Stimulated activated CD4-positive, alpha-beta T cell treated with anti-CD3 and anti-CD28 coated beads, Interleukin-15, amount 100 ng/mL, for 1 hour (primary cell): ENCODE measurements at places on chromosomes 4 and X.

GRCh38 chr4:33940281-33940680, 2304.0 kb downstream of the ARAP2 start:
- DNase-seq, result no peak

- DNase-seq, result no peak
These were observed 43.0 kb downstream of the ADD1 start for GRCh38 chr4:2886622-2887021.

- no peak for DNase-seq
These were observed 5.0 kb downstream of the GRPEL1 start for GRCh38 chr4:7062816-7063215.

GRCh38 chr4:68218044-68218443, 27.4 kb downstream of the TMPRSS11B start:
- no peak for DNase-seq

DNA sequence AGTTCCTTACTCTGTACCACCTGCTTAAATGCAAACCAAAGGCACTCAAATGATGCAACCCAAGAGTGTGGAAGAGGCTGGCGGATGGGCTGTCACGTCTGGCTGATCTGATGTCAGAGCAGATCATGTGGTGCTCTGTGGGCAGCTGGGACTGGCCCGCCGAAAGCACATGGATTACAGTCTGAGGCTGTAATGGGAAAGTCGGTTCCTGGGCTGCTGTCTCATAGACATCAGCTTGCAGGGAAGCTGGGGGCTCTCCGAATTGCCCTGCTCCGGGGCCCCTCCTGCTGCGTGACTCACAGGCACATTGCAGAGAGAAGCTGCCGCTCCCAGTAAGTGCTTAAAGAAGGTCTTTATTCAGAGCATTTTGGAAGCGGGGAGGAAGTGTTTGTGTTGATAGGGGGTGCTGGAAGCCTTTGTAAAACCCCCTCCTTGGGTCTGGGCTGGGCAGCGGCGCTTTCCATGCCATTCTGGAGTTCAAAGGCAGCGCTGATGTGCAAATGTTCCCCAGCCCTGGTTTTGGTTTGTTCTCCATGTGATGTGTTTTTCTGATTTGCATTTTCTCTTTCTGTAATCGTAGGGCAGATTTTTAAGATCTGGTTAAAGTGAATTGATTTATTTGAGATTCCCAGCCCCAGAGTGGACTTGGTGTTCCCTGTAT, 181.1 kb downstream of the LARP7 start:
- DNase-seq, result peak; percentile 1

- no peak for DNase-seq
These were observed 300.0 kb downstream of the ANK2 start for GRCh38 chr4:113349430-113349829.

- no peak for DNase-seq
These were observed 14.8 kb downstream of the SUV39H1 start for GRCh38 chrX:48711162-48711928.

DNA sequence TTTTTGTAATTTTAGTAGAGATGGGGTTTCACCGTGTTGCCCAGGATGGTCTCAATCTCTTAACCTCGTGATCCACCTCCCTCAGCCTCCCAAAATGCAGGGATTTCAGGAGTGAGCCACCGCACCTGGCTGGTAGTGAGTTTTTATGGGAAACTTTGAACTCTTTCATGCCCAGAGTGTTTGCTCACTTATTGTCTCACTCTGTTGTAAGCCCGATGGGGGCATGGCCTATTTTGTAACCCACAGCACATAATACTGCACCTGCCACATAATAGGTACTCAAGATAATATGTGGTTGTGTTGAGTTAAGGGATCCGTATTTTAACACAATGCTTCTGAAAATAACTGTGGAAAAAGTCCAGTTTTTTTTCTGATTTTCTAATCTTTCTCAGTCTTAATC, 109.6 kb upstream of the GIMD1 start:
- DNase-seq, result no peak

- DNase-seq, result no peak
These were observed 229.9 kb upstream of the AFF2 start for GRCh38 chrX:148270499-148270898.
